ENCODE measurements at places on chromosomes 7 and 10.

DNA sequence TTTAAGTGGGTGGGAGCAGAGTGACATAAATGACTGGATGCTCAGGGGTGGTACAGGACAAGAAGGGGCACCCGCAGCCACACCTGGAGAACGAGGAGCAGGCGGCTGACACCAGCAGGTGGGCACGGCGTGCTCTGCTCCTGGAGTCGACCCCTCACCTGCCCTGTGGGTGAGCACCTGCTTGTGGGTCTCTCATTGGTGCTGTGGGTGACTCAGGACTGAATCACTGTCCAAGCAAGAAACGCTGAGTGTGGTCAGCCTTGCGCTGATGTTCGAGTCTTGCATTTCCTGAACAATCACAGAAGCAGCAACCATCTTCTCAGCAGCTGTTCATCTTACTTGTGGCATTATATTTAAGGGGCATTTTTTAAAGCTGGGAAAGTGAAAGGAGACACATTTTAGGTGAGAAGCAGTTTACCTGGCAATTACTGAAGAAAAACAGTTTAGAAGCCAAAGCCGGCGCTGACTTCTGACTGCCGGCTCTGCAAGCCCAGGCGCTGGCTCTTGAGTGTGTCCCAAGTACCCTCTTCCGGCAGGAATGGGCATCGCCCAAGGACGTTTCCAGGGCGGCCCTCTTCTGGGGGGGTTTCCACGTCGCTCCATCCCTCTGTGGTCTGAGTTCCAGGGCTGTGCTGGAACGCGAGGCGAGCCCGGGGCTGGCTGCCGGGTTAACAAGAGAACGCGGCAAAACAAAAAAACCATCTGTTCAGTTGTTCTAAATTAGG, 145.2 kb upstream of the PFKP start:
- DNase-seq = no peak

DNA sequence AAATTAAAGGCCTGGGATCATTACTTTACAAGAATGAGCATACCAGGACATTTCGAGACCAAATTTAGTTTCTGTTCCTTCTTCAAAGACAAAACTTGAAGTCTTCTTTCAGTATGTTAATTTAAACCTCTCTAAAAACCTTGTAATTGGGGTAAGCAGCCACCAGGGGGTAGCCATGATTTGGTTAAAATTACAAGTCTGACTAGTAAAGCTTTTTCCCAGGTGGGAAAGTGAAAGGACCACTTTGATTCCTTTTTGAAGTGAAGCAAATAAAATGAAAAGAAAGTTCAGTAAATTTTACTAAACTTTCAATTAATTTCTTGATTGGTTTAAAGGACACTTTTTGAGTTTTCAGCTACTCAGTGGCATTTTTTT, 294.3 kb downstream of the BBS9 start:
- DNase-seq = no peak

GRCh38 chr7:132768099-132768498, 191.8 kb upstream of the PLXNA4 start:
- no peak for DNase-seq

- DNase-seq = peak; percentile 42
These were observed 98.0 kb downstream of the NPY start for GRCh38 chr7:24381894-24382505.

DNA sequence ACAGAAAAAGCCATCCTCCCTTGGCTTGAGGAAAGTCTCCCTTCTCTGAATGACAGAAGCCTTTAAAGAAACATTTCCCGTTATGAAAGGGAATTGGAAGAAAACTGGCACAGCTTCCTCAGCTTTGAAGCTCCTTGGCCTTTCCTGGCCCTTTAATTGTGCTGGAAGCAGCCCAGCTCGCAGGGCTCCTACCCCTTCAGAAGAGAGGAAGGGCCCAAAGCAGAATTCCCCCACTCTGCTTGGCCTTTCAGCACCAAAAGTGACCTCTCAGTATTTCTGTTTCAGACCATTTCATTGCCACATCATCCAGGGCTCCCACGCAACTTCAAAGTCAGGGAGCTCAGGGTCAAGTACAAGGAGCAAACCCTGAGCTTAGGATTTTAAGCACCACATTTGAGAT, 4.2 kb downstream of the AFAP1L2 start:
- no peak for DNase-seq

GRCh38 chr7:46626691-46627310, 705.7 kb upstream of the IGFBP3 start:
- DNase-seq = no peak

DNA sequence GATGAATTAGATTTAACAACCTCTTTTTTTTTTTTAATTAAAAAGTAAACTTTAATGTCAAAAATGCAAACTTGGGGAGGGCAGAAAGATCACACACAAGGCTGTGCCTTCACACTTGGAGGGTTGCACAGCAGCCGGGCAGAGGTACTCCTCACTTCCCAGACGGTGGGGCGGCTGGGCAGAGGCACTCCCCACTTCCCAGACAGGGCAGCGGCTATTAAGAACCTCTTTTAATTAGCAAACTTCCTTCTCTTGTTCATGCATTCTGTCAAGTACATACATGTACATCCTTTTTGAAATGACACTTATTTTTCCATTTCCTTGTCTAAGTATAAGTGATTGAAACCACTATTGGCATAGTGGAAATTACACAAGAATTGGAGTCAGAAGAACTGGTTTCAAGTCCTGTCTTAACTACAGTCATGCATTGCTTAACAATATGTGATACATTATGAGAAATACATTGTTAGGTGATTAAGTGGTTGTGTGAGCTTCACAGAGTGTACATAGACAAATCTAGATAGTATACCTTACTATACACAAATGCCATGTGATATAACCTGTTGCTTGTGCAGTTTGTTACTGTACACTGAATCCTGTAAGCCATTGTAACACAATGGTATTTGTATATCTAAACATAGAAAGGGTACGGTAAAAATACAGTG, 26.5 kb downstream of the BTRC start:
- DNase-seq = no peak

- no peak for DNase-seq
These were observed 23.2 kb downstream of the ELN start for GRCh38 chr7:74051193-74051592.

- DNase-seq = no peak
These were observed 59.9 kb downstream of the ALOX5 start for GRCh38 chr10:45433716-45434469.

DNA sequence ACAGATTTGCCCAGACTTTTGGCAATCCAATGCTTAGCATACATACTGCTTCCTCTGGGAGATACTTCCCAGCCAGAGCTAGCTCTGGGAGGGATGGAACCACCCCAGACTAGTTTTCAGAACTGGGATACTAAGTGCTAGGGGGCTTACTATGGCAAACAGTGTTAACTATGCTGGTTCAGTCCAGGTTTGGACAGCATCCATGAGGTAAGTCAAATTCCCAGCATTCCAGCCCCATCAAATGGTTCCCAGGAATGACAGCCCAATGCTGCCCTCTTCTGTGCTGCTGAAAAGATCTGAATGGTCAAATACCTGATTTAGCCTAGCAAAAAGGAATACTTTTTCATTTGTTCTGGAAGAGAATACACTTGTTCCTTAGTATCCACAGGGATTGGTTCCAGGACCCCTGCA, 141.7 kb upstream of the CCDC6 start:
- DNase-seq = no peak

DNA sequence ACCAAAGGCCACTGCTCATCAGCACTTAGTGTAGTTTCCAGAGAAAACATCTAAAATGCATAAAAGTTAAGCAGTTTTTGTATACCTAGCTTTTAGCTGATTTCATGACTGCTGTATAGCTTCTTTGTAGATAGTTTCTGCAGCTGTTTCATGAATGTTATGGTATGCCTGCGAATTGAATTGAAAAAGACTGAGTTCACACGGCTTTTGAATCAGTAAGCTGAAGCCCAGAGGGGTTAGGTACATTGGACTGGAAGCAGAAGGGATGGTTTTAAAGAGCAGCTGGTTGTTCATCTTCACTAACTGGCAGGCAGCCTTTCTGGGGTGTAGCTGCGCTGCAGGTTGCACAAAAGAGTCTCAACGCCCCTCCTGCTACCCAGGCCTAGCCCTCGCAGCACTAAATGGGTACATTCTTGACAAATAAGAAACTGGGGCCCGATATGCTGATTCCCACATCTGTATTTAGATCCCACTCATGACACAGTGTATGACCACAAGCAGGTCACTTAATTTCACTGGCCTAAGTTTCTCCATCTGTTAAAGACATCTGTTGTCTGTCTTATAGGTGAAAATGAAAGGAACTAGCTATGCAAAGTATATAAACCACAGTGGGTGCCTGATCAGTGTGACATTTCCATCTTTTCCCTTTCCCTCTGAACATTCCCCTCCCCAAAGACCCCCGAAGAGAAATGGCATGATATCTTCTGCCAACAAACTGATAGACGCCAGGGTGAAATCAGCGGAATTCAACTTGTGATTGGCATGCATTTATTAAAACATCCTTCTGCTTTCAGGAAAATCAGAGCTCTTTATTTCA, 85.9 kb upstream of the AGBL3 start:
- no peak for DNase-seq
